Colonic mucosa (tissue), 4 donors: ENCODE measurements at places on chromosomes 1 and 21. TPM values are rescaled to one million over a fixed set of nuclear protein-coding genes. Genes with fewer than 3 reads are reported as not detected.
A peak's percentile ranks its signal among the peaks of the same experiment; 100 is the strongest.

DNA sequence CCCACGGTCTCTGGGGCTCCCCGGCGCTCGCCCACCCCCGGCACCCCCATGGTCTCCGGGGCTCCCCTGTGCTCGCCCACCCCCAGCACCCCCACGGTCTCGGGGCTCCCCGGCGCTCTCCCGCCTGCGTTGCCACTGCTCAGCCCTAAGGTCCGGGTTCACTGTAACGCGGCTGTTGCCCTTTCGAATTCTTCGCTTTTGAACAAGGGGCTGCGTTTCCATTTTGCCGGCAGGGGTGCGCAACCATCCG is 5.2 kb upstream of the FTCD start:
- no peaks in the 10 kb centered on the region for H3K36me3 ChIP-seq
- DNase-seq = peak; percentile 9
- no peak overlapping the region for H3K4me3 ChIP-seq
- H3K27me3 ChIP-seq = no peaks in the 10 kb centered on the region
- no peaks in the 10 kb centered on the region for H3K4me1 ChIP-seq

DNA sequence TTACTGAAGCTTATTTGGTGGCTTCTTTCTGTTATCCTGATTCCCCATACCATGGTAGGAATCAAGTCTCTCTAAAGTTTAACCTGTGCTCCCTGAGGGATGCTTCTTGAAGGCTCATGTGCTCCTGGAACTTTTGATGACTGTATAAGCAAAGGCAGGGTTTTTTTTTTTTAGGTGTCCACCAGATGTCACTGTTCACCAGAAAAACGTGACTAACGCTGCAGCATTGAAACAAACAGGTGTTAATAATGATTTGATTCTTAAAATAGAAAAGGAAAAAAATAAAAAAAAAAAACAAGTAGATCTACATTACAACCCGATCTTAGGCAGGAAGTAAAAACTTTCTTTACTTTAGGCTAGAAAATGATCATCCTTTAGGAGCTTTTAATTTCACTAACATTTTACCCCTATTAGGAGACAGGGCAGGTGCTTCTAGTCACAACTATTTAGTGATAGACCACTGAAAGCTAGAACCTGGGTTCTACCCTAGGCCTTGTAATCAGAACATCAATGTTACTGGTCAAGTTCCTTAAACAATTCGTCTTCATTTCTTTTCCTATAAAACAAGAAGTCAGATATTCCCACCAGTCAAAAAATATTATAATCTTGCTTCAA is 223.0 kb downstream of the PLA2G4A start:
- no peak for DNase-seq
- no peaks in the 10 kb centered on the region for H3K27me3 ChIP-seq
- no peaks in the 10 kb centered on the region for H3K36me3 ChIP-seq
- no peak overlapping the region for H3K4me3 ChIP-seq
- no peak overlapping the region for H3K27ac ChIP-seq

DNA sequence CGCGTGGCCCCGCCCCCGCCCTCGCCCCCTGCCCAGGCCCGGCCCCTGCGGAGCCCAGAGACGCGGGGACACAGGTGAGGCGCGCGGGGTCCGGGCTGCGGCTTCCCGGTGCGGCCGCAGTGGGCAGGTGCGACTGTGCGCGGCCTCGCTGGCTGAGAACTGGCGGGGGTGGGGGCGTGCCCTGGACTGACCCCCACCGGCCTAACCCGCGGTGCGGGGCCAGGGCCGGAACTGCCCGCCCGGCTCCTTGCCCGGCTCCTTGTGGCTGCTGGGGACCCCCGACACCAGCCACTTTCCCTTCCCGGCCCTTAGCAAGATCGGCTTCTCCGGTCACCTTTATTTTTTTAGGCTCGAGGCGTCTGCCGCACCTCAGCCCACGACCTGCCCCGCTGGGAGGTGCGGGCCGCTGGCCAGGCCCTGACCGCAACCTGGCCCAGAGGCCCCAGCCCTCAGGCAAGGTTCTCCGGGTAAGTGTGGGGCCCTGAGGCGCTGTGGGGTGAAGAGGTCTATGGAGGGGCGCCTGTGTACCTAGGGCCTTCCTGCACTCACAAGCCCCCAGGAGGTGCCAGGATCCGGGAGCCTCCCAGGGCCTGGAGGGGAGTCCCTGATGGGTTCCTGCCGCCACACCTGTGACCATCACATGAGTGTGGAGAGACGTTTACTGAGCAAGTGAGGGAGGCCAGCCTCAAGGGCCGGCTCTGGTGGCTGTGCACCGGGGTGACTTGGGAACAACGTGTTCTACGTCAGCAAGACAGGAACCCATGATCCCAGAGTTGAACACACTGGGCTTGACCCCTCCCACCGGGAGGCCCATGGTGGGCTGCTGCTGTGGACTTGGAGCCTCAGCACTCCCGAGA is at the start of gene SMIM1:
SMIM1 (plus strand) TSS at position 35 of the 857 bp plus-strand sequence. CDS start 2,625 bp downstream, outside the sequence.
- H3K36me3 ChIP-seq = no peaks in the 10 kb centered on the region
- H3K27ac ChIP-seq = no peak within 1 kb of the TSS
- peaks cover 11% of the 10 kb centered on the region for H3K4me1 ChIP-seq
- H3K4me3 ChIP-seq = peak within 1 kb of the TSS; percentile 56

GRCh38 chr1:154861607-154862094 is 8.4 kb downstream of the KCNN3 start:
- no peak overlapping the region for H3K4me3 ChIP-seq
- H3K27ac ChIP-seq = no peak overlapping the region
- no peaks in the 10 kb centered on the region for H3K27me3 ChIP-seq

DNA sequence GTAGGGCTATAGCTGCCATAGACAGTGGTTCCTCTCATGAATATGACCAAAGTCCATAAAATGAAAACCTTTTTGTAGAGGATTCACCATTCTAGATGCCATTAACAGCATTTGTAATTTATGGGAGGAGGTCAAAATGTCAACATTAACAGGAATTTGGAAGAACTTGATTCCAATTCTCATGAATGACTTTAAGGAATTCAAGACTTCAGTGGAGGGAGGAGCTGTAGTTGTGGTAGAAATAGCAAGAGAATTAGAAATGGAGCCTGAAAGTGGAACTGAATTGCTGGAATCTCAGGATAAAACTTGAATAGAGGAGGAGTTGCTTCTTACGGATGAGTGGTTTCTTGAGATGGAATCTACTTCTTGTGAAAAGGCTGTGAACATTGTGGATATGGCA is 65.4 kb upstream of the ESRRG start:
- no peaks in the 10 kb centered on the region for H3K27me3 ChIP-seq
- H3K36me3 ChIP-seq = no peaks in the 10 kb centered on the region
- H3K4me1 ChIP-seq = no peaks in the 10 kb centered on the region
- no peak overlapping the region for H3K4me3 ChIP-seq

DNA sequence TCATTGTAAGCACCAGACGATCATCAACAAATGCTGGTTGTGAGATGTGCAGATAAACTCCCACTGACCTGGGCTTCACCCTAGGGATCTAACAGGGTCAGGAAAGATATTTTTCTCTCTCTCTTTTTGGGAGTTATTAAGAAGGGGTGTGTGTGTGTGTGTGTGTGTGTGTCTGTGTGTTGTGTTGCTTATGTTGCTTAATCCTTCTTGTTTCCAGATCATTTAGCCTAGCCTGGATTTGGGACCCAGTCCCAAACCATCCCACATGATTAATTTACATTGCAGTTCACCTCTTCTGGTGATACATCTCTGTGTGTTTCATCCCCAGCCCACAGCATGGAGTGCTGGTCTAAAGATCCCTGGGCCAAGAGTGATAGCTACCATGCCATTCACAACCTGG is 122.8 kb upstream of the IPO9 start:
- H3K4me3 ChIP-seq = no peak overlapping the region
- H3K36me3 ChIP-seq = no peaks in the 10 kb centered on the region
- no peaks in the 10 kb centered on the region for H3K27me3 ChIP-seq
- no peak overlapping the region for H3K27ac ChIP-seq
- H3K4me1 ChIP-seq = peaks cover 5% of the 10 kb centered on the region

DNA sequence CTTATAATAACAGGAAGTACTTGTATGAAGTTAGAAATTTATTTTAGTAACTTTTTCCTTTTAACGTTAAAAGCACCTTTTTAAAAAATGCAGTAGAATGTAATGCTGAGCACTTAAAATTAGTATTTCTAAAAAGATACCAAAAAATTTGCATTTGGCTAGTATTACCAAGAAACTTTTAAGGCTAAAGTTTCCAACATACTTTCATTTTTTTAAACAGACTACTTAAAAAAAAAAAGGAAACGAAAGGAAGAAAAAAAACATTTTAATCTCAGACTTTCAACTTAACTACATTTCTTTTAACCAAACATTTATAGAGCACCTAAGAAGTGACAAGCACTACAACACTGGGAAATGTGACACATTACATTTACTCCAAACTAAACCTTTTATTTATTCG is 2.8 kb downstream of the ARID4B start:
- no peak overlapping the region for H3K4me3 ChIP-seq
- no peak for DNase-seq
- no peaks in the 10 kb centered on the region for H3K36me3 ChIP-seq
- no peaks in the 10 kb centered on the region for H3K27me3 ChIP-seq
- peaks cover 5% of the 10 kb centered on the region for H3K4me1 ChIP-seq

- no peaks in the 10 kb centered on the region for H3K4me1 ChIP-seq
- H3K27me3 ChIP-seq = no peaks in the 10 kb centered on the region
- no peak overlapping the region for H3K27ac ChIP-seq
- DNase-seq = no peak
- no peaks in the 10 kb centered on the region for H3K36me3 ChIP-seq
- H3K4me3 ChIP-seq = no peak overlapping the region
Observed at GRCh38 chr1:201125800-201126199, 1.2 kb downstream of the ASCL5 start.

- H3K4me3 ChIP-seq = no peak overlapping the region
- DNase-seq = no peak
- no peak overlapping the region for H3K27ac ChIP-seq
- H3K36me3 ChIP-seq = no peaks in the 10 kb centered on the region
- H3K4me1 ChIP-seq = peaks cover 9% of the 10 kb centered on the region
Observed at GRCh38 chr1:54167422-54168139, 14.8 kb upstream of the CDCP2 start.

DNA sequence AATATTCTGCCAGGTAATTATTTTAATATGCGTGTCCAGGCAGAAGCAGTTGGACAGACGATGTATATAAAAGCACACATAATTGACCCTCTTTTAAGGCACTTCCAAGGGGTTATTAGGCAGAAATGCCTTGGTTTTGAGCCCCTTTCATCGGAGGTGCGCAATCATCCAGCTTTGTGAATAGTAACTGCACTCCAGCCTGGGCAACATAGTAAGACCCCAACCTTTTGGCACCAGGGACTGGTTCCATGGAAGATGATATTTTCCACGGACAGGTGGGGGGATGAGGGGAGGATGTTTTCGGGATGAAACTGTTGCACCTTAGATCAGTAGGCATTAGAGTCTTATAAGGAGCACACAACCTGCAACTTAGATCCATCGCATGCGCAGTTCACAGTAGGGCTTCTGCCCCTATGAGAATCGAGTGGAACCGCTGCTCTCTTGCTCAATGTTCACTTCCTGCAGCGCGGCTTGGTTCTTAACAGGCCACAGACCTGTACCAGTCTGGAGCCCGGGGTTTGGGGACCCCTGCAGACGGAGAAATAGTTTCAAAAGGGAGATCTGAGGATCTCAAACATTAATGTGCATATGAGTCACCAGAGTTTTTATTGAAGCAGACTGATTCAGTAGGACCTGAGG is 1.8 kb upstream of the MCOLN2 start:
- H3K27ac ChIP-seq = no peak overlapping the region
- DNase-seq = no peak
- peak overlapping the region; percentile 80 for H3K4me3 ChIP-seq
- no peaks in the 10 kb centered on the region for H3K36me3 ChIP-seq
- peaks cover 12% of the 10 kb centered on the region for H3K4me1 ChIP-seq

- peak; percentile 72 for DNase-seq
- no peak within 1 kb of the TSS for H3K27ac ChIP-seq
- no peaks in the 10 kb centered on the region for H3K36me3 ChIP-seq
- H3K4me1 ChIP-seq = peaks cover 4% of the 10 kb centered on the region
- H3K4me3 ChIP-seq = peak within 1 kb of the TSS; percentile 35
- peaks cover 19% of the 10 kb centered on the region for H3K27me3 ChIP-seq
Observed at GRCh38 chr1:211133836-211134669, at the start of gene KCNH1. KCNH1 (minus strand) TSS chr1:211134148; CDS start chr1:211133945, 203 bp downstream.

DNA sequence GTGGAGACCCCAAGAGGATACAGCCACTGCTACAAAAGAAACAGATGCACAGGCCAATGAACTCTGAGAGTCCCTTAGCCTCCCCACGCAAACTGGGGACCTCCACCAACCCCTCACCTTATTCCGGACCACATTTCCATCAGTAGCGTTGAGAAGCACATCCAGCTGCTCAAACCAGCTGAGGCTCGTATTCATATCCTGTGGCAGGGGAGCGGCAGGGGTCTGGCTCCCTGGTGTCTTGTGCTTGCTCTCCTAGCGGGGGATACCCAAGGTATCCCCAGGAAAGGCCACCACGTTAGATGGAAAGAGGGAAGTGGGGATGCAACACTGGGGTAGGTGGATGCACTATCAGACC is 481 bp downstream of the CCDC163 start:
- peak overlapping the region; percentile 70 for H3K4me3 ChIP-seq
- peak overlapping the region; percentile 40 for H3K27ac ChIP-seq
- no peaks in the 10 kb centered on the region for H3K27me3 ChIP-seq
- no peak for DNase-seq
- no peaks in the 10 kb centered on the region for H3K36me3 ChIP-seq
- peaks cover 6% of the 10 kb centered on the region for H3K4me1 ChIP-seq

- H3K27me3 ChIP-seq = no peaks in the 10 kb centered on the region
- no peaks in the 10 kb centered on the region for H3K36me3 ChIP-seq
- no peaks in the 10 kb centered on the region for H3K4me1 ChIP-seq
- no peak for DNase-seq
Observed at GRCh38 chr21:15604413-15604812, 125.4 kb upstream of the USP25 start.

- H3K27me3 ChIP-seq = no peaks in the 10 kb centered on the region
- peak overlapping the region; percentile 100 for H3K27ac ChIP-seq
- no peak for DNase-seq
- H3K4me3 ChIP-seq = peak overlapping the region; percentile 2
Observed at GRCh38 chr1:234613128-234613875, 3.3 kb upstream of the IRF2BP2 start.

DNA sequence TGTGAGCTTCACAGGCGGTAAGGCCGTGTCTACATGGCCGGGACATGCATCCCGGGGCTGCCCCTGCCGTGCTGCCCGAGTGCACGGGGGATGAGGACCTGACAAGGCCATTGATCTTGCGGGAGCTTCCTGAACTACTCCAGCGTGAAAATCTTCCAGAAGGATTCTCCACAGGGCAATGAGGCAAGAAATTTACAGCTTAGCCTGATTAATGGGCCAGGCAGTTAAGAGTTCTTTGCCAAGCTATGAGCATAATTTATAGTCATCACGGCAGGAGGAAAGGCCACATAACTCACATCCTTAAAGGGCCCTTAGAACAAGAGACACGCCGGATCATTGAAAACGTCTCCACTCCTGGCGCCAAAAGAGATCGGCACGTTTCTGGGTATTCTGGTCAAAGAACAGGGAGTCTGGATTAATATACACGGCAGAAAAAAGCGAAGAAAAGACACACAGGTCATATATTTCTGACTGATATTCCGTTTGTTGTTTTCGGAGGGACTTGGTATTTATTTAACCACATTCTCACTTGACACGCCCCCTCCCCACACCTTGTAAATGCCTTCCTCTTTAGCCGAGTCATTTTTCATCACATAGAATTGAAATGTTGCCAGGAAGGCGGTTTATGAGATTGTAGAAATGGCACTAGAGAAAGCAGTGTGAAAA is 180.5 kb downstream of the DYRK1A start:
- no peak overlapping the region for H3K4me3 ChIP-seq
- H3K27me3 ChIP-seq = no peaks in the 10 kb centered on the region
- no peaks in the 10 kb centered on the region for H3K36me3 ChIP-seq

A3GALT2 gene
- total RNA-seq = not detected

TNFSF4 gene
- 0.44 TPM for total RNA-seq

TSTD1 gene
- total RNA-seq = 74.7 TPM

LRP8 gene
- 15.3 TPM for total RNA-seq

NUF2 gene
- total RNA-seq = 6.8 TPM

SLFNL1 gene
- total RNA-seq = 0.30 TPM

PTPN7 gene
- total RNA-seq = 2.0 TPM

GPR137B gene
- 7.7 TPM for total RNA-seq

S100A9 gene
- total RNA-seq = 34.9 TPM

RGS4 gene
- total RNA-seq = 1.9 TPM
